ENCODE measurements at places on chromosomes 3 and 15. TPM values are rescaled to one million over a fixed set of nuclear protein-coding genes. Genes with fewer than 3 reads are reported as not detected.

- ATAC-seq: no peak
Observed at GRCh38 chr15:25175033-25175788, 220.4 kb downstream of the SNRPN start.

GRCh38 chr3:5428607-5429516 lies 241.4 kb downstream of the EDEM1 start:
- ATAC-seq: peak; percentile 80

GRCh38 chr3:143918848-143919247 lies 52.8 kb upstream of the DIPK2A start:
- ATAC-seq: no peak

GRCh38 chr3:144273601-144274000 lies 302.0 kb downstream of the DIPK2A start:
- peak; percentile 60 for ATAC-seq

GRCh38 chr3:186105543-186105942 lies 3.3 kb downstream of the ETV5 start:
- ATAC-seq: no peak

DNA sequence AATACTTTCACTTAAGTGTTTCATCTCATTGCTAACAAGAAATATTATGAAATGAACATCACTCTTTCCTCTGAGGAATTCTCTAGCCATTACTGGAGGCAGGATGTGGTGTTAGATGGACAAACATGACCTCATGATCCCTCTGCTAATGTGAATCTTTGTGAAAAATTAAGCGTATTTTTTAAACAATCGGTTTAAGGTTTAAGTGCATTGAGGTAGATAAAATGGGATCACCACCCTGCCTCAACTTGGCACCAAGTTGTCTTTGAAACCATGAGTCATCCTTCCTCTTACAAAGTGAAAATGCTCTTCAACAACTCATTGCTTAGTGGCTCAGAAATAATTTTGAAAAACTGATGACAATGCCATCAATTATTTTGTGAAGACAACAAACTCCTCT lies 76.0 kb upstream of the DCBLD2 start:
- peak; percentile 71 for ATAC-seq

DNA sequence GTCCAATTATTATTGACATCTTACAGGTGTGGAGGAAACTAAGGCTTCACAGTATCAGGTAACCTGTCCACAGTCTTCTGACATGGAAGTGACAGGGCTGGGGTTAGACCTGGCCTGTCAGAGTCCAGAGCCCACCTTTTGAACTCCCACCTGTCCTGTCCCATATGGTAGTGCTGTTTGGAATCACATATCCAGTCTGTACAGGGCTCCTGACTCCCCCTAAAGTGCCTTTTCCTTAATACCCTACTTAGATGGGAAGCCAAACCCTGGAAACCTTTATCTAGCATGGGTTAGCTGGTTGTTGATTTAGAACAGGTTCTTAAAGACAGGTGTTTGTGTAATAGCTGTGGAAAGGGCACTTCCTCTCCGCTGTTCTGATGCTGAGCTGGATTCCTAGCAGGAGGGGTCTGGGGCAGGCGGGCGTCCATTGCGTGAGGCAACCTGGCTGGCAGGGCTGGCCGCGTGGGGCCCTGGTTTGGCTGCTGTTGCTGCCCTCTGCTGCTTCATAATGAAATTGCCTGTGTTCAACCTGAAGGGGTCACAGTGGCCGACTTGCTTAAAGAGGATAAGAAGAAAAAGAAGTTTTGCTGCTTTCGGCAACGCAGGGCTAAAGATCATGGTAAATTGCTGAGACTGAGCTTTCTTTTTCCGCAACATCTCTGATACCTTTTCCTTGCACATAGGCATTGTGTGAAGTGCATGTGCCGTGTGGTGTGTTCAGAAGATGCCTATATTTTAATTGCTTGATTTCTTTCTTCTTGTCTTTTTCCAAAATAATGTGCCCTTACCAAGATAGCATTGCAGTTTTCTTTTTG lies 136.2 kb downstream of the CHDH start:
- ATAC-seq: peak; percentile 97

GRCh38 chr3:48516571-48516970 lies 12.6 kb upstream of the SHISA5 start:
- ATAC-seq: peak; percentile 53

DNA sequence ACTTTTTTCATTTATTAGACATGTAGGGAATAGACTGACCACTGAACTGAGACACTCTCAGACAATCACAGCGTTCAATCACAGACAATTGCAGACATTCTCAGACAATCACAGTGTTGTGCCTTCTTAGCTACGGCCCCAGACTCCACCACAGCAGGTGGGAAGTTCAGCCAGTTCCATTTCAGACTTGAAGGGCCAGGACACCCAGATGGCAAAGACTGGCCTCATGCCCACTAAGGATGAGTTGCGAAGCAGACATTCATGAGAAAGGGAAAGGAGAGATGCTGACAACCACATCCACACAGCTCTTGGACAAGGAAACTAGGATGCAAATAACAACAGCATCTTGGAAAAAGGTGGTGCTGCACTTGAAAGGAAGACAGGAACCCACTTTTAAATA lies 21.9 kb upstream of the ALDH1L1 start:
- no peak for ATAC-seq

GRCh38 chr3:134373271-134374104 lies 759 bp downstream of the AMOTL2 start:
- ATAC-seq: peak; percentile 51

GRCh38 chr15:79896131-79896633 lies 632 bp downstream of the MTHFS start:
- ATAC-seq: peak; percentile 1

DNA sequence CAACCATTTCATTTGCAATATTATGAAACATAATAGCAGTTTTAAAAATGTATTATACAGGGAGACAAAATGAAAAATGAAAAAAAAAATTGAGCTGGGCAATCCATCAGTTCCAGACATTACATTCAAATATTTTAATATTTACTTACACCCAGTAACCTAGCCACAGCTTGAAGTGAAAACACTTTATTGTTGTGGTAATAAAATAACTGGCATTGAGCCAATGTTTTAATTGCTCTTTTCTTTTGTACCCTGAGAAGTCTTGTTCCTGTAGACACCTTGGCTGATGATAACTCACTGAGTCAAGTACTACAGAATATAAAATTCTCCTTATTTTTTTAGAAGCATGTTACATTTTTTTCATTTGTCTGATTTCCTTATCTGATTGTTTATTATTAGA lies 180.6 kb downstream of the ROBO1 start:
- ATAC-seq: peak; percentile 21

GRCh38 chr3:55551644-55552043 lies 64.5 kb upstream of the WNT5A start:
- ATAC-seq: no peak

DNA sequence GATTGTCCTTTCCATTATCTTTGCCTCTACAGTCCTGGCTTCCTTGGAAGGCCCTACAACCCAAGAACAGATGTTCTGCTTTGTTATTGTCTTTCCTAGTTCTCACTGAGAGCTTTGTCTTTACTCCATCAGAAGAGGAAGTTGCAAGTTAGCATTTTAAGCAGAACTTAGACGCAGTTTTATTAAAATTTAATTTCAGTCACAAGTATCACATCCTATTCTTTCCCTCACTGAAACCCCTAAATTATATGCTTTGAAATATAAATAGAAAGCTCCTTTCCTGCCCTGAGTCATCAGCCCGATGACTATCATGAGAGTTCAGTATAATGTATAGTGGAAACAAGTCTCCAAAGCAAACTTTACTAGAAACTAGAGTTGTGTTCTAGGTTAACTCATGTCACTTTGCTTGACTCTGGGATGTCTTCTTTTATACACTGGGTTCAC lies 291.2 kb upstream of the RBMS3 start:
- ATAC-seq: no peak

DNA sequence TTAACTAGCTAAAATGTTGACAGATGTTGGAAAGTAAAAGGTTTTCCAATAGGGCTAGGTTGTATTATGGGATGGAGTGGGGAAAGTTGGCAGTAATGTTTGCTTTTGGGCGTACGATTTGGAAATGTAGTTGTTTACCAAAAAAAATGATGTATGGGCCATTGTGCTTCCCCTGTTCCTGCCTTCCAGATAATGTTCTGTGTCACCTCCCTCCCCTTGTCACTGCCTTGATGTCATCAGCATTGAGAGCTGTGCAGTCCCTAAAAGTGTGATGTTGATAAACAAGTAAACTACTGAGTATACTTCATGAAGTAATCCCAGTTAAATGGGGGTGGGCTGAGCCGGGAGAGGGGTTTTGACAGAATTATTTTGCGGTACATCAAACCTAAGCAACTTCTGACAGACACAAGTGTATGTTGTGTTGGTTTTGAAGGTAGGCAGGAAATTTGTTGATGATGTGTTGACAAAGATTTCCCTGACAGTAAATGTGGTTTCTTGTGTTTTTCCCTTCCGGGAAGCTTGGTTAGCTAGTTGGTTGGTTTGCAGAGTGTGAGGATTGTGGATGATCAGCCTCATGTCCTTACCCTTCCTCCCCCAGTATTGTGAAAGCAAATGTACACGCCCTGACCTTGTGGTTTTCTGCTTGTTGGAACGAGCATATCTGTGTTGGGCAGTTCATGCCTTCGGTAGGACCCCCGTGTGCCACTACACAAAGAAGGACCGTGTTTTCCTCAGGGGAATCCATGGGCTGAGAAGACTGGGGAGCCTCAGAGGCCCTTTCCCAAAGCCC lies 87.3 kb downstream of the PGPEP1L start:
- no peak for ATAC-seq

GRCh38 chr15:96093063-96093462 lies 237.4 kb upstream of the NR2F2 start:
- no peak for ATAC-seq

DNA sequence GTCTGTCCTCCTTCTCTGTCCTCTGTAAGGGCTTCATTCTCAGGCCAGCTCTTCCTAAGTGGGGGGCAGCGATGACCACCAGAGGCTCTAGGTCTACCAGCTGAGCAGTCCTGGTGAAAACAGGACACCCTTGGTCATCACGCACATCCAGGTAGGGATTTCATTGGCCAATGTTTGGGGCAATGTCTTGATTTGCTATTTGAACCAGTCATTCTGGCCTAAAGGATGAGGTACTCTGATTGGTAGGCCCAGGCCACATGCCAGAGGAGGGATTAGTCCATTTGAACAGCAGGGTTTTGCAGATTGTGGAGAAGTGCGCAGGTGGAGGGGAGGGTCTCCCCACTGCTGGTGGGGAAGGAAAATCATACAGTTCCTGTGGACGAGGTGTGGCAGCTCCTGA lies 57.3 kb downstream of the PLXNA1 start:
- no peak for ATAC-seq

- ATAC-seq: peak; percentile 78
Observed at GRCh38 chr3:141498598-141499223, 11.9 kb downstream of the RASA2 start.

DNA sequence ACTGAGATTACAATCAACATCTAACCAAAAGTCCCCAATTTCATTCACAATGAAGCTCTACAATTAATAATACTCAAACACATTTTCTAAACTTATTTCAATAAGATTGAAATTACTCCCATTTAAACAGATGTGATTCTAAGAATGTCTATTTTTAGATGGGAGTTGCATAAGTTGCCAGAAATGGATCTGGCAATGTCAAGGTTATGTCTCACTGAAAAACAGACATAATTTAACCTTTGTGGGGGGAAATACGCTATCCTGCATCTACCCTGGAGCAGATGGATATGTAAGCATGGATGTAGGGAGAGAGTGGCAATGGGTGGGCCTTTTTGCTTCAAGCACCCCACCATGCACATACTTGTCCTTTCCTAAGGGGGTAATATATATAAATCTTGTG lies 6.7 kb upstream of the EIF1B start:
- ATAC-seq: no peak

DNA sequence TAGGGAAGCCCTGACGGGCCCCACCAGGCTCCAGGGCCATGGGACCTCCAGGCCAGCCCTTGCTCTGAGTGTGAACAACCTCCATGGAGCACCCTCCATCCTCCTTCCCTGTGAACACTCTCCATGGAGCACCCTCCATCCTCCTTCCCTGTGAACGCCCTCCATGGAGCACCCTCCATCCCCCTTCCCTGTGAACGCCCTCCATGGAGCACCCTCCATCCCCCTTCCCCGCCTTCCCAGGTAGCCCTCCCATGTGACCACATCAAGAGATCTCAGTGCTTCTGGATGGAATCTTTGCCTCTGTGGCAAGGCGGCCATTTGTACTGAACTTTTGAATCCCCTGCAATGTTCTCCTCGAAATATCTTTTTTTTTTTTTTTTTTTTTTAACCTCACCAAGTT lies 66.5 kb downstream of the CHSY1 start:
- ATAC-seq: no peak

GRCh38 chr3:46913644-46914043 lies 36.1 kb downstream of the PTH1R start:
- no peak for ATAC-seq

GRCh38 chr15:74040109-74040850 lies 42.1 kb downstream of the GOLGA6A start:
- ATAC-seq: no peak

GRCh38 chr3:139629033-139629432 lies 48.7 kb downstream of the NMNAT3 start:
- no peak for ATAC-seq

DNA sequence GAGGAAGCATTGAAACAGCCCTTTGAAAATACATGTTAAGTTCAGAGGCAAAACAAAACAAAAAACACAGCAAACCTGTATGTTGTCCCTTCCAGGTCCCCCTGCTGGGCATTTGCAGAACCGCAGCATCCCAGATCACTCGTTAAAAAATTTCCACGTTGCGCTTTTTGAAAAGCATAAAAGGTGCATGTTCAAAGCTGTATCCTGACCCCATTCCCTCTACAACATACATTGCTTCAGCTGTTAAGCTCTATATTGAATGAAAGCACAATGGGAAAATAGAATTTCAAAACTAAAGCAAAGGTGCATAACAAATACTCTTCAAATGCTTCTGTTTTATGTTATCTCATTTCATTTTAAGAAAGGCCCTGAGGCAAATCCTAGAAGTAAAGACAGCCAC lies 328.3 kb downstream of the THSD4 start:
- no peak for ATAC-seq

DNA sequence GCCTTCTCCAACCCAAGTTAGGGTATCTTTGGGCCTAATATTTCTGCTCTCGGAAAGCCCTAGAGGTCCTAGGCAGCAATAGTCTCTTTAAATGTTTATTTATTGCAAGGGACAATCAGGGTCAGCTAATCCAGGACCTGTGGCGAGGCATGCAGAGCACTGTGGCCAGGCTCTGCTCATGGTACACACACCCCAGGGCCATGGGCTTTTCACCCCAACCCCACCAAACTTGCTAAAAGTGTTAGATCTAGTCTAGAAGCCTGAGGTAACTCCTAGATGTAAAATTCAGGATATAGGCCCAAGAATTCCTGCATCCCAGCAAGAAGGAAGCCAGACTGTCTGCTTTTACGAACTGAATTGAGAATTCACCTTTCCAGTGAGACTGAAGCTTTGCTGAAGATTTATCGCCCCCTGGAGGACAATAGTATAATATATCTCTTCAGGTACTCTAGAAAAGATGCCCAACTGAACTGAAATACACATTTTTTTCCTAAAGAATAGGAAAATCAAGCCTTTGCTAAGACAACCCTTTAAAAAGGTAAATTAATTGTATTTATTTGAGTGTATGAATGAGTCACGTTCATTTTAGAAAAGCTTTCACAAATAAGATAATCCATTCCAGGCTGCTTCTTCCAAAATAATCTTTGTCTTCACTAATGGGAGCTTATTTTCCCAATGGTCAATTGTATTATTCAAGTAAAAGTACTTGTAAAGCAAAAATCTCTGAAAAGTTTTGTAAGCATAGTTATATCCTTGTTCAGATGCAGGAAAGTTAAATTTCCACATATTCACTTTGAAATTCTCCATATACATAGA lies 89.8 kb downstream of the LRRC3B start:
- ATAC-seq: peak; percentile 81

Gene GOLGA8H
- 0.44 TPM for total RNA-seq

Gene FANCI
- 6.1 TPM for total RNA-seq

Gene BMF
- 9.6 TPM for total RNA-seq

Gene HIGD2B
- not detected for total RNA-seq

Gene PRSS50
- 0.08 TPM for total RNA-seq

Gene MB21D2
- 26.6 TPM for total RNA-seq

Gene RETNLB
- not detected for total RNA-seq

Gene GNAT1
- total RNA-seq: 0.31 TPM
